ENCODE measurements at places on chromosomes 7 and 10. TPM values are rescaled to one million over a fixed set of nuclear protein-coding genes. Genes with fewer than 3 reads are reported as not detected.

GRCh38 chr10:123390332-123390731 is 236.1 kb downstream of the BUB3 start:
- no peak for DNase-seq

- DNase-seq: peak; percentile 12
Observed at GRCh38 chr7:159036916-159037605, 107.6 kb downstream of the VIPR2 start.

DNA sequence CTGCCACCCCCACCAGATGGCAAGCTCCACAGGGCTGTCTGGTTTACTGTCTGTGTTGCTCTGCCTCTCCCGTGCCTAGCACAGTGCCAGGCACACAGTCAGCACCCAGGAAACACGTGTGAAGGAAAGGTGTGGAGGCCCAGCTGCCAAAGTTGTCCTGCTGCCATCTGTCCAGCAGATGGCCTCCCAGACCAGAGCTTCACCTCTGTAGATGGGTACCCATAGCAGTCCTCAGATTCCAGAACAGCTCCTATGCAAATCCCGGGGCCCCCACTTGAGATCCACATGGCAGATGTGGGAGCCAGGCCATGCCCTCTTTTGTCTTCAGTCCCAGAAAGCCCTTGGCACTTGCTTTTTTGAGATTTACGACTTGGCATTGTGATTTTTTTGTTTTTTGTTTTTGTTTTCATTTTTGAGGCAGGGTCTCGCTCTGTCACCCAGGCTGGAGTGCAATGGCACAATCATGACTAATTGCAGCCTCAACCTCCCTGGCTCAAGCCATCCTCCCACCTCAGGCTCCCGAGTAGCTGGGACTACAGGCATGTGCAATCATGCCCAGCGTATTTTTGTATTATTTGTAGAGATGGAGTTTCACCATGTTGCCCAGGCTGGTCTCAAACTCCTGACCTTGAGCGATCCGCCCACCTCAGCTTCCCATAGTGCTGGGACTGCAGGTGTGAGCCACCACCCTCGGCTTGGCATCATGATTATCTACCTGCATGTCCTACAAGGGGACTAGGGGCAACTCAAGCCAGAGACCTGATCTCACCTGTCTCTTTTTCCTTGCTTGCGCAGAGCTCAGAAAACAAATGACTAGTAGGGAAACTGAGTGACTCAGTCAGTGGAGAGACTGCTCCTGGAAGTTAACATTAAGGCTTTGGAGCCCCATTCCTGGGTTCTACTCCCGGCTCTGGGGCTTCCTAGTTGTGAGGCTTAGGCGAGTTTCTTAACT is 16.9 kb upstream of the PALD1 start:
- DNase-seq: no peak

GRCh38 chr10:8045726-8046494 is 8.6 kb upstream of the GATA3 start:
- DNase-seq: no peak

GRCh38 chr10:92274071-92274470 is 16.8 kb downstream of the CPEB3 start:
- DNase-seq: no peak

- no peak for DNase-seq
Observed at GRCh38 chr10:74238031-74238431, 87.0 kb downstream of the ADK start.

DNA sequence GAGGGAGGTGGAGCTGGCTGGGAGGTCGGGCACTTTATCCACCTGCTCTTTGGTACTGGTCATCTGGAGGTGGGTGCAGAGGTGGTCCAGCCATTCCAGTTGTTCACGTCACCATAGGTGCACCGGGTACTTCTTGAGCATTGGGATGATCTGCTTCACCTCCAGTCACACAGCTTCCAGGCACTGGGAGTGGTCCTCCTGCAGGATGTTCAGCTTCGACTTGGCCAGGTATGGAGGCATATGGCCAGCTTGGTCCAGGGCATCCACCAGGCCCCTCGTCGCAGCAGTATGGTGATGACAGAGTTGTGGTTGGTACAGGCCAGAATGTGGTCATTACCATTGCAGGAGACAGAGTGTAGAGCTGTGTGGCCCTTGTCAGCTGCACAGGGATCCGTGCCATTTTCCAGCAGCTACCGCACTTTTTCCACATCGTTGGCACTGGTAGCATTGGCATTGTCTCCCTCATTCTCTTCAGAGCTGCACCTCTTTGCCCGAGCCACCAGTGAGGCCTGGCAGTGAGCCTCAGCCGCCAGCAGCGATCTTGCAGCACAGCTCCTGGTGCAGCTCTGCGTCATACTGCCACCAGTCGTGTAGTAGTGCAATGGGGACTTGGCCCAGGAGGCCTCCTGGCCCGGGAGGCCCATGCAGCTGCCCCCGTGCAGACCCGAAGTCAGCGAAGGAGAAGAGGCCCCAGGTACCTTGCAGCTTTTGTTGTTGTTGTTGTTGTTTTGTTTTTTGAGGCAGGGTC is 150.9 kb downstream of the ZNF22 start:
- DNase-seq: no peak

DNA sequence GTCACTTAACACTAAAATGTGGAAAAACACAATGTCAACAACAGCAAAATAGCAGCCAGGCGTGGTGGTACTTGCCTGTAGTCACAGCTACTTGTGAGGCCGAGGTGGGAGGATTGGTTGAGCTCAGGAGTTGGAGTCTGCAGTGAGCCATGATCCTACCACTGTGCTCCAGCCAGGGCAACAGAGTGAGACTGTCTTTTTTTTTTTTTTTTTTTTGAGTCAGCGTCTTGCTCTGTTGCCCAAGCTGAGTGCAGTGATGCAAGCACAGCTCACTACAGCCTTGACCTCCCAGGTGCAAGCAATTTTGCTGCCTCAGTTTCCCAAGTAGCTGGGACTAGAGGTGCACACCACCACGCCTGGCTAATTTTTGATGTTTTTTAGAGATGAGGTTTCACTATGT is 6.1 kb downstream of the KCTD7 start:
- DNase-seq: no peak

- DNase-seq: no peak
Observed at GRCh38 chr10:89502549-89502948, 32.8 kb downstream of the SLC16A12 start.

GRCh38 chr7:47247132-47247531 is 334.8 kb downstream of the TNS3 start:
- no peak for DNase-seq

- DNase-seq: no peak
Observed at GRCh38 chr10:21355591-21356011, 169.9 kb downstream of the SKIDA1 start.

GRCh38 chr10:5457741-5458140 is 41.6 kb downstream of the CALML5 start:
- DNase-seq: no peak

DNA sequence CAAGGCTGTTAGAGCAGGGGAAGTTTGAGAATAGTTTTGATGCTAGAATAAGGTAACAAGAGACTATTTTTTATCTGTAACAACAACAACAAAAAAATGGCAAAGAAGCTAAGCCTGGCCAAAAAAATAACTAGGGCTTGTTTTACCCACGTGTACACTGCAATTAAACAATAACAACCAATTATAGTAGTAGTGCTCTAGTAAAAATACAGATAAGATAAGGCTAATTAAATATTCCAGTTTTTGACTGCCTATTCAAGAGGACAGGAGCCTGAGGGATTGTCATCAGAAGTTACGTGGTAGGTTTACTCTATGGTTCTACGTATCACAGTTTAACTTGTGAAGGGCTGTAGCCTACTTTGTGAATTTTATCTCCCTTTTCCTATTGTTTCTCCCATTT is 29.2 kb downstream of the PCGF5 start:
- DNase-seq: no peak

DNA sequence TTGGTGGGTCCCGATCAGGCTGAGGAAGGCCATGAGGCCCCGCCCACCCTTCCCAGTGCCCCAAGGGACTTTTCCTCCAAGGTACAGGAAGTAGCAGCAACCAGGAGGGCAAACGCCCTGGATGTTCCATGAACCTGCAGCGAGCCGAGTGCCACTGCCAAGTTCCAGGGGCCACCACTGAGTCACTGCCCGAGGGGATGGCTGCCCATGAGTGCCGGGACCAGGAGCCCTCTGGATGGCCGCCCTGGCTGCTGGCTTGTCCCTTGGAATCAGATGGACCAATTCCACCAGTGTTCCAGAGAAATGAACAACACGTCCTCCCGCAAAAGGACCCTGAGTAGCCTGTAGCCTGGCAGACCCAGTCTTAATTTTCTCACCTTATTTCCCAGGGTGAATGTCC is 74.2 kb downstream of the ZRANB1 start:
- DNase-seq: no peak

DNA sequence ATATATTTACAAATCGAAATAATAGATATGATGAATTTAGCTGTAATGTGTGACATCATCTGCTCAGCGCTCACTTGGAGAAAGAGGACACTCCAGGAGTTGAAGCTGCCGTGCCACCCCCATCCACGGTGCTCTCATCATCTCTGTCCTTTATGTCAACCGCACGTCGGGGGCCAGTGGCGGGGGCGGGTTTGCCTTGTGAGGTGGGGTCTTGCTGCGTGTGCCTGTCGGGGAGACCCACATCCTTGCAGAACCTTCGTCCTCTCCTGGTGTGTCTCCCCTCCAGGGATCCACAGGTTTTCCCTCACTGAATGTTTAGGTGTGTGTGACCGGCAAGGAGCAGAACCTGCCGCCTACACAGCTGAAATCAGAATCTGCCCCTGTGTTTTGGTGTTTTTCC is 71.6 kb downstream of the INPP5A start:
- peak; percentile 46 for DNase-seq

DNA sequence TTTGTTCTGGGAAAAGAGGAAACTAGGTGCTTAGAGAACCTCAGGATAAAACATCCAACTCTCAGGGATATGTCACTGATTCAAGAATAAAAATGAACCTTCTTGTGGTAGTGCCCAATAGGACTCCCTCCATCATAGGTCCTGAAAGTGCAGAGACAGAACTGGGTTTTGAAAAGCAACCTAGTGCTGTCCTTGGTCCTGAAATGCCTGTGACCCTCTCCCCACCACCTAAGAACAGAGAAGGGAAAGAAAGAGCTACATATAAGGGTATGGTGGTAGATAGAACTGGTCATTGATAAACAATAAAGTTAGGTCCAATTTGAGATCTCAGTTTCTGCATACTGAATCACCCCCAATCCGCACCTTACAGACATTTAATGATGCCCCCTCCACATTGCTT is 953.3 kb downstream of the XPNPEP1 start:
- no peak for DNase-seq

GRCh38 chr10:79206300-79207095 is 137.7 kb downstream of the ZMIZ1 start:
- DNase-seq: no peak

GRCh38 chr10:47405857-47406547 is 21.9 kb upstream of the ZNF488 start:
- DNase-seq: no peak

GRCh38 chr10:16566202-16566805 is 44.6 kb upstream of the C1QL3 start:
- no peak for DNase-seq

DNA sequence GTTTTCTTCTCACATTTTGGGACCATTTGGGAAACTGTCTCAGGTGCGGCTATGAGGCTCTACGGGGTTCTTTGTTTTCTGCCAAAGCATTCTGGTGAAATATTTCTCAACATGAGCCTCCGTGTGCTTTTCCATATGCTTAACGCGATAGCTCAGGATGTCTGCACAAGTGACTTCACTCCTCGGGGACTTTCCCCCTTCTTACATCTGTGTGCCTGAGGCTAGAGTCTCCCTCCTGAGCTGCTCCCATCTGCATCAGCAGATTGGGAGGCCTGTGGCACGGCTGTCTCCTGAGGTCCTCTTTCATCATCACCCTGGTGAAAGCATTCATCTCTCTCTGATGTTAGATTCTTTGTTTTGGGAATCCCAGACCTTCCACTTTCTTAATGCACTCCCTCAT is 1190.9 kb downstream of the TYW1 start:
- no peak for DNase-seq

- DNase-seq: no peak
Observed at GRCh38 chr10:99232360-99232999, 3.2 kb downstream of the HPSE2 start.

DNA sequence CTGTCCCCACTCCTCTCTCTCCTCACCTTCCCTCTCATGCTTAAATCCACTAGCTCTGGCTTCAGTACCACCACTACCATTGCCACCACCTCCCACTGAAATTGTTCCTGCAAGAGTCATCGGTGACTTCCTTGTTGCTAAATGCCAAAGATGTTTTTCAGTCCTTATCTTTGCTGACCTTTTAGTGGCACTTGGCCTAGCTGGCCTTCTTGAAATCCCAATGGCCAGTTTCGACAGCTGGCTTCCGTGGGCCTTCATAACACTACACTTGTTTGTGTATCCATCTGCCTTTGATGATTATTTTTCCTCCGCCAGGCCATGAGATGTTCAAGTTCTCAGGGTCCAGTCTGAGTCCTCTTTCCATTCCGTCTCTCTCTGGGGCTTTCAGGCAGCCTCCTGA is 118.2 kb upstream of the NANOS1 start:
- no peak for DNase-seq

DNA sequence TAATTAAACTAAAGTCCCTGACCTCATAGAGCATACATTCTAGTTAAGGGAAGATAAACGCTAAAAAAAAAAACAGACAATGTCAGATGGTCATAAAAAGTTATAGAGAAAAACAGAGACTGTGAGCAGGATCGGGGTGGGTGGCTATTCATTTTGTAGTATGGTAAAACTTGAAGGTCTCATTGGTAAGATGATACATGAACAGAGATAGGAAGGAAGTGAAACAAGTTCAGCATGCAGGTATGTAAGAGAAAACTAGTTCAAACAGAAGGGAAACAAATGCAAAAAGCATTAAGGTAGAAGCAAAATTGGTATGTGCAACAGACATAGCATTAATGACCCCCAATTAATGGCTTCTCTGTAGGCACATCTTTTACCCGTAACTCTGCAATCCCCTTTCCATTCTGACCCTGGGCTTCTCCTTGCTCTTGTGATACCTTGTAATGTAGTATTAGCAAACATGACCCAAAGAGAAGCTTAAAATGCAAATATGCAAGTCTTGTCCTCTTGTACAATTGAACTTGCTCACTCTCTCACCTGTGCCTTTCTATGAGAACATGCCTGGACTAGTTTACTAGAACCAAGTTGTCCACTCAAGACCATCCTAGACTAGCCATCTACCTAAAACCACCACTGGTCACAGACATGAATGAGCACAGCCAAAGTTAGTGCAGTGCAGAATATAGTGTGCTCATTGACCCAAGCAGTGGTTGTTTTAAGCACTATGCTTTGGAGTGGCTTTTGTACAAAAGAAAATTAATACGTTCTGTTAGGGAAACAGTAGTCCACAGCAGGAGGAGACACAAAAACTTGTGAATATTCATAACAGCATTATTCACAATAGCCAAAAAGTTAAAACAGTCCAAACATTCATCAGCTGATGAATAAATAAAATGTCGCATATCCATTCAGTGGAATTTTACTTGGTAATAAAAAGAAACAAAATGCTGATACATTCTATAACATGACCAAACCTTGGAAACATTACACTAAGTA is 57.0 kb downstream of the BRAF start:
- DNase-seq: no peak

GRCh38 chr10:115827231-115828009 is 445.6 kb downstream of the GFRA1 start:
- no peak for DNase-seq

GRCh38 chr10:22494007-22494406 is 148.7 kb downstream of the SPAG6 start:
- DNase-seq: no peak

Gene SPDYE16
- not detected for total RNA-seq

Gene DYDC2
- not detected for total RNA-seq

Gene SYNPO2L
- total RNA-seq: not detected

Gene IDI2
- total RNA-seq: not detected

Gene SUN3
- total RNA-seq: not detected

Gene CARD11
- total RNA-seq: 2.0 TPM

Gene ZNF488
- total RNA-seq: 0.44 TPM

Gene CRHR2
- under 0.01 TPM for total RNA-seq

Gene ORC5
- total RNA-seq: 13.3 TPM

Gene PNLIP
- not detected for total RNA-seq

Gene RPEL1
- not detected for total RNA-seq

All from breast epithelium (tissue), 4 donors.